ENCODE measurements at places on chromosomes 2 and 18.

DNA sequence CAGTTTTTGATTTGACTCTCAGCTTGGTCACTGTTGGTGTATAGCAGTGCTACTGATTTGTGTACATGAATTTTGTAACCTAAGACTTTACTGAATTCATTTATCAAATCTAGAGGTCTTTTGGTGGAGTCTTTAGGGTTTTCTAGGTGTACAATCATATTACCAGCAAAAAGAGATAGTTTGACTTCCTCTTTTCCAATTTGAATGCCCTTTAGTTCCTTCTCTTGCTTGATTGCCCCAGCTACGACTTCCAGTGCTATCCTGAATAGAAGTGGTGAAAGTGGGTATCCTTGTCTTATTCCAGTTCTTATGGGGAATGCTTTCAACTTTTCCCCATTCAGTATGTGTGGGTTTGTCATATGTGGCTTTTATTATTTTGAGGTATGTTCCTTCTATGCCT is 312.9 kb upstream of the REV1 start:
- no peak for DNase-seq

DNA sequence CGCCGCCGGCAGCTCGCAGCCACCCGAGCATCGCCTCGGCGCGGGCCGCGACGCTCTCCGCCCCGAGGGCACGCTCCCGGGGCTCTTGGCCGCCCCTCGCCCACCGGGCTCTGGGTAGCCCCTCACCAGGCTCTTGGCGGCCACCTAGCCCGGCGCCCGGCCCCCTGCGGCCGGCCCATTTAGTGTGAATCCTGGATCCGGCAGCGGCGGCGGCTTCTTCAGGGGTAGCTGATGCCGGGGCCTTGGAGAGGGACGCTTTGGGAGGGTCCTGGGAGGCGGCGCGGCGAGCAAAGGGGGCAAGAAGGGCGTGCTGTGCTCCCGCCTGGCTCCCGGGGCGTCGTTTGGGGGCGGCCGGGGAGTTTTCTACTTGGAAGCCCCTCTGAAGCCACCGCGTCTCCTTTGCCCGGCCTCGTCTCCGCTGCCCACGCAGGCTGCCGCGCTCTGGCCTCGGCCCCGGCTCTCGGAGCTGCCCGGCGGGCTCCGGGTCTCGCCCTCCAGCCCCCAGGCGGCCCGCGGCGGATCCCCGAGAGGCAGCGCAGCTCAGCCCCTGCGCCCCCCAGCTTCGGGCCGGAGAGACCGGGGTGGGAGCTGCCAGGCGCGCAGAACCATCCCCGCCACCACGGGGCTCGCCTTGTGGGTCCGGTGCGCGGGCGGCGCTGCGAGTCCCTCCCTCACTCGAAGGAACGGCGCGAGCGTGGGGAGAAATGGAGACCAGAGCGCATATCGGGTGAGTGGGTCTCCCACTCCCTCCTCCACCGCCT is 509 bp downstream of the PIEZO2 start:
- DNase-seq: peak; percentile 28

DNA sequence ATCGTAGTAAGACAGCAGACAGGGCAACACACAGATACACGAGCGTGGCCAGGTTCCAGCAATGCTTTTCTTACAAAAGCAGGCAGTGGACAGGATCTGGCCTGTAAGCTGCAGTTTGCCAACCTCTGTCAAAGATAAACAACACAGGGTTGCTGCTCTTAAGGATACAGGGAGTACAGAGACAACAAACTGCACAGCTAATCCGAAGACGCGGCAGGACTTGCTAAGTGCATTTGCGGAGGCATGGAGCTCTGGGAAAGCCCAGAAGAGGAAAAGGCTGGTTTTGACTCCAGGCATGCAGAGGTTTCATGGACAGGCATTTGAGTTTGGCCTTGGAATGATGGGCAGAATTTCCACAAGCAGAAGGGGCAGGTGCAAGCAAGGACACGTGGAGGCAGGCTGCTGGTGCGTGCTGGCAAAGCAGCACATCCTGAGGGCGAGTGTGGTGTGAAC is 24.4 kb downstream of the SERTAD2 start:
- no peak for DNase-seq

- DNase-seq: no peak
These were observed 973.0 kb upstream of the CHAC2 start for GRCh38 chr2:52794581-52794980.

GRCh38 chr2:105865222-105865913 is 120.7 kb downstream of the NCK2 start:
- DNase-seq: no peak

GRCh38 chr2:222864296-222864695 is 3.5 kb downstream of the ACSL3 start:
- no peak for DNase-seq

DNA sequence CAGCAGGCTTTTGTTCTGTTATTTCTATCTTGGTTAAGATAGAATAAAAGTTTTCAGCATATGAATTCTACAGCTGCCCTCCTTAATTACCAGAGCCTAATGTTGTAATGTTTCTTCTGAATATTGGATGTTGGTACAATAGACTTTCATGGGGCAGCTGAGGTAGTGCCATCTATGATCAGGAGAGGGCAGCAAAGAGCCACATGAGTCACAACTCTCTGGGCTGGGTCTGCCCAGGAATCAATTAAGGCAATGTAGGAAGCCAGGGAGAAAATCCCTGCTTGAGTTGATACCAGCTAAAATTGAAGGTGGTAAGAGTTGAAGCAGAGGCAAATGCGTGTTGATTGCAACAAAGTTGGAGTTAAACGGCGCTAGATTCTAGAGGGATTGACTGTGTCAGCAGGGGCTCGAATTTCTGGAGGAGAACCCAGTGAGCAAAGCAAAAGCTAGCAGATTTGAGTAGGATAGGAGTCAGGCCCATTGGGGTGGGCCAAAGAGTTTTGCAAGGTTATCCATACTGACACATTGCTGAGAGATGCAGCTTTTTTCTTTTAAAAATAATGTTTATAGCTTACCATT is 10.6 kb upstream of the MC5R start:
- DNase-seq: peak; percentile 73

GRCh38 chr2:160379399-160379798 is 114.2 kb downstream of the RBMS1 start:
- DNase-seq: no peak

- DNase-seq: peak; percentile 16
These were observed 948.7 kb downstream of the TSN start for GRCh38 chr2:122704109-122704563.

DNA sequence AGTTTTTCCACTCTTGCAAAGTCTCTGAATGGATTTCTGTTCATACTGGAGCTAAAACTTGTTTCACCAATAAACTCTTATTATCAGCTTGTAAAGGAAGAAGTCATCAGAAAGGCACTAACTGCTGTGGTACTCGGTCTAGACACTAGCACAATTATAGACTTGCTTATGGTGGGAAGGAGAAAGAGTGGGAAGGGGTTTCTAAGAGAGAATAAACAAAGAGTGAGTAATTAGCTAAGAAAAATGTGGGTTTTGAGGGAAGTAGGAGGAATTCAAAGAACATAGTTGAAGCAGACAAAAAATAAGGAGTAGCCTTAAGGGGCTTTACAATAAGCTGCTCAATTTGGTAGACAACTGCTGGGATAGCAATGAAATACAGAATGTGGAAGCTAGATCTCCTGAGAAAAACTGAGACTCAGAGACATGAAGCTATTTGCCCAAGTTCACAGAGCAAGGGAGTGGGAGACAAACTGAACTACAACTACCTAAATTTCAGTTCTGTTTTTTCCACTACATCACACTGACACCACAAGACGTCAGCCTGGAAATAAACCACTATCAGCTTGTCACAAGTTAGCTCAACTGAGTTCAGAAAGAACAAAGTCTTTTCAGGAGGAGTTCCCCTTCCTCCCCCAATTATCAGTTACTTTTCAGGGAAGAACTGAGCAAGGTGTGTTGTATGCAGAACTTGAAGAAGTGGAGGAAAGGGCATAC is 59.7 kb downstream of the MAP4K3 start:
- peak; percentile 48 for DNase-seq

DNA sequence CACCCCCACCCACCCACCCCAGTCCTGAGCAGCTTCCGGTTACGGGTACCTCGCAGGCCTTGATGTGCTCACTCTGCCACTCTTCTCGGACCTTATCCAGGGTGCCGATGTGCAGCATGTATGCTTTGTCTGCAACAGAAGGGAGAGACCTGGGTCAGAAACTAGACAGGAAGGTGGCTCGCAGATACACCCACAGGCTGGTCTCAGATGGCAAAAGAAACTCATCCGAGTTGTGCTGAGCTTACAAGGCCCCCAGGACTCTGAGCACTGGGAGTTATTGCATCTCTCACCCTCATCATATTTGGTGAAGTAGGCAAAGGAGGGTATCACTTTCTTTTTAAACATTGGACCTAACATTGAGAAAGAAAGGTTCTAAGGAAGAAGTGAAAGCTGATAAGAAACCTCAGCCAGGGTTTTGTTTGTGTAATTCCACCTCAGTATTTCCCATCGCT is 30.6 kb upstream of the EPG5 start:
- peak; percentile 30 for DNase-seq

- DNase-seq: no peak
These were observed 90.8 kb upstream of the L3MBTL4 start for GRCh38 chr18:6505498-6505875.

- no peak for DNase-seq
These were observed 160.7 kb downstream of the RAB3GAP1 start for GRCh38 chr2:135212757-135213156.

DNA sequence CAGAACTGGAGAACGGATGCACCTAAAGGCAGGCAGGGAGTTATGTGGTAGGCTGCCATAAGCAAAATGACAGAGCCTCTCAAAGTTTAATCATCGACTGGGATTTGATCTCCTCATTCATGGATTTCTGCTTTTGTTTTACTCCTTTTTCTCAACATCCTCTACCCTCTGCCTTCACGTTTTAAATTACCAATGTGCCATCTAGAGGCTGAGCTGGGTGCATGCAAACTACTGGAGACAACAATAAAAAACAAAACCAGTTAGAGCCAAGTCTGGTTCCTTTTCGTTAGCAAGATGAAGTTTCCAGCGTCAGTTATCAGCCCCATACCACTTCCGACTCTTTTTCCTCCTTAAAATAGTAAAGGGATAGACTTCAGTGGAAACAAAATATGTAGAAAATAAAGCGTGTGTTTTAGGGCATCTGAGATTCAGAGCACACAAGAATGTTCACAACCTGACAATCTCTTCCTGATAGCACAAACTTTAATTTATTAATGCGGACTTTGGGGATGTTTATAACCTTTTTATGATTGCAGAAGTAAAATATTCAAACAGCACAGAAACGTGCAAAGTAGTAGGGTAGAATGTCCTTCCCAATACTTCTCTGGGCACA is 117.0 kb downstream of the LAMA1 start:
- no peak for DNase-seq

- no peak for DNase-seq
These were observed 7.7 kb upstream of the NFATC1 start for GRCh38 chr18:79388043-79388442.

DNA sequence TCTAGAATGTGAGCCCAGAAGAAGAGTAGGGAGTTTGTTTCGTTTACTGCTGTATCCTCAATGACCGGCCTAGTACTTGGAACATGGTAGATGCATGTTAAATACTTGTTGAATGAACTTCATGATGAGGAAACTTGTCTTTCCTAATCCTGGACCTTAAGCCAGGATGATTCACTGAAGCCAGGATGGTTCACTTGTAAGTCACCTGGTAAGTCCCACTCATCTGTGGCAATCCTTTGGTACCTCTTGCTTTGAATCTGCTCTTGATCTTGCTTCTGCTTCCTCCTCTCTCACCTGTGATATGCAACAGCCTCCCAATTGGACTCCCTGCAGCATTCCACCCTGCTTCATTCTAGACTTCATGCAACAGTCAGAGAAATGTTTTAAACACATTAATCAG is 43.6 kb downstream of the QPCT start:
- DNase-seq: no peak

DNA sequence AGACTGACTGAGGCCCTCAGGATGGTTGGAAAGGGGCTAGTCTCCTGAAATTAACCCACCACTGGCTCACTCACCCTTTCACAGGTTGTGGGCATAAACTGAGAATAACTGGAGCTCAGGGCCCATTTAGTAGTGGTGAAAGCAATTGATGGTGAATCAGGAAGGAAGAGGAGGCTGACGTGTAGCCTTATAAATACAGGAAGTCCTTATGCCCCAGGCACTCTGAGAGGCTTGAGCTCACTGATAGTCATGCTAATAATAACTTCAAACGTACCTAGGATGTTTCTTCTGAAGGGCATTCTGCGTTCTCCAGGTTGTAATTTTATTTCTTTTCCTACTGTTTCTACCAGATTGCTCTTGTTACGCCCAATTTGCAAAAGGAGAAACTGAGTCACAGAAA is 328.4 kb downstream of the CLIP4 start:
- DNase-seq: no peak

- DNase-seq: no peak
These were observed 12.8 kb downstream of the EPG5 start for GRCh38 chr18:45954070-45954934.

GRCh38 chr2:127425540-127426490 is 7.6 kb downstream of the PROC start:
- no peak for DNase-seq

DNA sequence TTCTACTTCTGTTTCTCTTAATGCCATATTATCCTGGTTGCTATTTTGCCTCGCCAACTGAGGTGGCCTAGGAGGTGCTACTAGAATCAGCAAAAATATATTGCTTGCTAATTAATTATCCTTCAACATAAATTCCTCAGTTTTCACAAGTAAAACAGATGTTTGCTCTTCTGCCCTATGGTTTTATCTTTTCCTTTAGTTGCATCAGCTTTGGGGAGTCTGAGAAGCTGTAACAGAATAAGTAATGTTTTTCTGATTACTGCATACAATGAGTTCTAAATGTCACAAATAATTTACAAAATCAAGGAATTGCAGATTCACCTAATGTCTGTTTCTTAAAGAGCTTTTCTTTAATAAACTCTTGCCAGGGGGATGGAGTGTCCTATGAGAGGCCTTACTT is 36.7 kb downstream of the GULP1 start:
- no peak for DNase-seq

GRCh38 chr2:27363933-27364332 is 6.2 kb downstream of the EIF2B4 start:
- no peak for DNase-seq

- DNase-seq: no peak
These were observed at the start of gene CETN1 for GRCh38 chr18:580154-580553. TSS of gene CETN1 (plus strand) at chr18:580380. CDS start at chr18:580409, 29 bp downstream.

GRCh38 chr2:4077017-4077416 is 373.6 kb downstream of the DCDC2C start:
- no peak for DNase-seq

- DNase-seq: no peak
These were observed 28.9 kb upstream of the LMAN1 start for GRCh38 chr18:59387687-59388565.

DNA sequence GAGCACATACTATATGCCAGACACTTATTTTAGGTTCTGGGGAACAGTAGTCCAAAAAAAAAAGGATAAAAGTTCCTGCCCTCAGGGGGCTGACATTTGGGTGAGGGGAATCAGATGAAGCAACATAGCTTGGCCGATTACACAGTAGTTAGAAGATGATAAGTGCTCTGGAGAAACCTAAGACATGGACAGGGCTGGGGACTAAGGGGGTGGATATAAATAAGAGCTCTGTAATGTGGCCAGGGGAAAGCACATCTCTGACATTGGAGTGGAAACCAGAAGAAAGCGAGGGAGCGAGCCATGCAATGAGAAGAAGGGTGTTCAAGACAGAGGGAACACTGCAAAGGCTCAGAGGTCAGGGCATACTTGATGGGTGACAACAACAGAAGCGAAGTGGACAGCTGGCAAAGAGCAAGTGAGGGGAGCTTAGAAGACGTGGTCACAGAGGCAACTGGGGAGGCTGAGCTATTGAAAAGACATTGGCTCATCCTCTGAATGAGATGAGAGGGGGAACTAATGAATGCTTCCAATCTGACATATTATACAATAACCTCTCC is 11.4 kb downstream of the TMEM182 start:
- no peak for DNase-seq

Data from GM10248 (cell line).